ENCODE measurements at places on chromosomes 5 and 9. TPM values are rescaled to one million over a fixed set of nuclear protein-coding genes. Genes with fewer than 3 reads are reported as not detected.

Gene NOXA1
- 5.5 TPM for total RNA-seq

Gene KDM4C
- total RNA-seq = 19.2 TPM

Gene INSL4
- not detected for total RNA-seq

GRCh38 chr9:79163544-79163943 lies 408.2 kb upstream of the TLE4 start:
- ATAC-seq = no peak

GRCh38 chr5:82403026-82403425 lies 124.9 kb upstream of the RPS23 start:
- ATAC-seq = no peak

GRCh38 chr5:69078921-69079540 lies 14.8 kb upstream of the SLC30A5 start:
- ATAC-seq = no peak

- no peak for ATAC-seq
Measured at GRCh38 chr5:143521141-143521540, 117.7 kb upstream of the NR3C1 start.

DNA sequence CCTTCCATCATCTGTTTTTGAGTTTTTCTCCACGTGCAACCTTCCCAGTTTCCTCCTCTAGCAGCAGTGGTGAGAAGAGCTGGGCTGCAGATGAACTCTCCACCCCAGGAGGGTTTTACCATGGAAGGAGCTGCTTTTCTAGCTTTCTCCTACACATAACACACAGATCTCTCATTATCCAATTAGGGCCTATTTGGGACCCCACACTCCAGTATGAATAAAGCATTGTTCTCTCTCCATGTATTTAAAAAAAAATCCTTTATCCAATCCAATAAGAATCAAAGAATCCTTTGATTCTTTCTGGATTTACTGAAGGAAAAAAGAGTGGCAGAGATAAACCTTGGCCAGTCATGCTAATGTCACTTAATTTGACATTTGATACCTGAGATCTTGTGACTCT lies 31.6 kb upstream of the NAA35 start:
- ATAC-seq = no peak
